ENCODE measurements at places on chromosomes 6 and 20.

DNA sequence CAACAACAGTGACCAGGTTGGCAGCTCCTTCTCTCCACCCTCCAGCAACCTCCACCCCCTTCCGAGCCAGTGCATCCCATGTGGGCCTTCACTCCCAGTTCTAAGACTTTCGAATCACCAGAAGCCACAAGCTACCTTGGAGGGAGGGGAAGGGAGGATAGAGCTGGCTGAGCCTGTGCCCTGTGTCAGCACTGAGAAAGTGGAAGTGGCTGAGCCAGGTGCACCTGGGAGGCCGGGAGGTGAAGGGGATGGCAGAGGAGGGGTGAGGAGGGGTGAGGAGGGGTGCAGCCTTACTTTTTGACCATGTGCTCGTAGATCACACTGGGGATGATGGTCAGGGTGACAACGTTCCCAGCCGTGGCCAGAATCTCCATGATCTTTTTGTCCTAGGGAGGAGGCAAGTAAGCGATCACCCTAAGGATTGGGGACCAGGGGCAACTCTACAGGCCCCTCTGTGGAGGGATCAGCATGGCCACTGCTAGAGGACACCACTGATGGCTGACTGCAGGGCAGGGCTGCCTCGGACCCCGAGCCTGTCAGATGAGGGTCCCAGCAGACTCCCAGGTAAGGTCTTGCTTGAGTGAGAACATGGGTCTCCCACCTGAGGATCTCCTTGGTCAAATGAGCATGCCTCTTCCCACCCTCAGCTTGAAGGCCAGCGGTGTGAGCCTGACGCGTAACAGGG is 18.3 kb downstream of the SDCBP2 start:
- DNase-seq, result no peak

GRCh38 chr20:8602389-8603116 is 466.3 kb upstream of the PLCB4 start:
- no peak for DNase-seq

DNA sequence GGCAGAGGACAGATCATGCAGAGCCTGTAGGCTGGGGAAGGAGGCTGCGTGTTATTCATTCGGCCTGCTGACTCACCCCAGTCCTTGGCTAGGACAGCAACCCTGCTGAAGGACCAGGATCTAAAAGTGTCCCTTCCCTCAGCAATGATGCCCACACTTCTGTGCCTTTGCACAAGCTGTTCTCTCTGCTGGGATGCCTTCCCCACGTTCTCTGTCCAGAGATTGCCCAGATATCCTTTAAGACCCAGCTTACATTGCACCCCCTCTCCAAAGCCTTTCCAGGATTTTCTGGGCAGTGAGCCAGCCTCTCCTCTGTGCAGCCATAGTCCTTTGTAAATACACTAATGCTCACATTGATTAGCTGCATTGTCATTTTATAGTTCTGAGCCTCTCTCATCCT is 99.3 kb upstream of the CHD6 start:
- DNase-seq, result no peak

- no peak for DNase-seq
Measured at GRCh38 chr6:70841112-70841511, 115.7 kb downstream of the B3GAT2 start.

- DNase-seq, result no peak
Measured at GRCh38 chr20:1450926-1451491, 15.6 kb downstream of the NSFL1C start.

GRCh38 chr20:24033151-24033550 is 44.6 kb upstream of the GGTLC1 start:
- DNase-seq, result peak; percentile 11

GRCh38 chr6:89940225-89941027 is 46.2 kb downstream of the GJA10 start:
- DNase-seq, result peak; percentile 47

DNA sequence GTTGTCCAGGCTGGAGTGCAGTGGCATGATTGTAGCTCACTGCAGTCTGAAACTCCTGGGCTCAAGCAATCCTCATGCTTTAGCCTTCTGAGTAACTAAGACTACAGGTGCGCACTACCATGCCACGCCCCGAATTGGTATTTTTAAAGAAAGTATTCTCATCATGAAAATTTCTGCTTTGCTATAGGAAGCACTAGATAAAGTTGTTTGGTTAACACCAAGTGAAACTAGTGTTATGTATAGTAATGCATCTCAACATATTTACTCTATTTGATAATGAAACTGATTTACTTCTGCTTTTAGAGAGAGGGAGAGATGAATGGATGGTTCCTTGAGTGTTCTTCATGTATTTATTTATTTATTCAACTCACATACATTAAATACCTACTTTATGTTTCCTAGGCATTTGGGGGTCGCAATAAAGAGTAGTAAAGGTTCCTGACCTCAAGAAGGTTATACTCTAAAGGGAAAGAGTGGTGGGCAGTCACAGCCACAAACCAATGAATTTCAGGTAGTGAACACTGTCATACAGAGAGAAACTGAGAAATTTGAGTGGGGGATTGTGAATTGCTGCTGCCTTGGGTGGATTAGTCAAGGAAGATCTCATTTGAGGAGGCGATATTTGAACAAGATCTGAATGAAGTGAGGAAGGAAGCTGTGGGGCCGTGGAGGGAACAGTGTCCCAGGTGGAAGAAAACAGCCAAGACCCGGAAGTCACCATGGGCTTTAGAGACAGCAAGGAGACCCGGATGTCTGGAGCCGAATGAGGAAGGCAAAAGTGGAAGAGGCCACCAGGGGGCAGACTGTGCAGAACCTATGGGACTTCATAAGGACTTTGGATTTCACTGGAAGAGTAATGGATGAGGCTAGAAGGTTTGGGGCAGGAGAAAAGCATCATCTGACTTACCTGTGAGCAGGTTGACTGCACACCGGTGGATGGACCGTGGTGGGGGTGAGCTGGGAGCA is 185.6 kb downstream of the TSHZ2 start:
- peak; percentile 49 for DNase-seq

DNA sequence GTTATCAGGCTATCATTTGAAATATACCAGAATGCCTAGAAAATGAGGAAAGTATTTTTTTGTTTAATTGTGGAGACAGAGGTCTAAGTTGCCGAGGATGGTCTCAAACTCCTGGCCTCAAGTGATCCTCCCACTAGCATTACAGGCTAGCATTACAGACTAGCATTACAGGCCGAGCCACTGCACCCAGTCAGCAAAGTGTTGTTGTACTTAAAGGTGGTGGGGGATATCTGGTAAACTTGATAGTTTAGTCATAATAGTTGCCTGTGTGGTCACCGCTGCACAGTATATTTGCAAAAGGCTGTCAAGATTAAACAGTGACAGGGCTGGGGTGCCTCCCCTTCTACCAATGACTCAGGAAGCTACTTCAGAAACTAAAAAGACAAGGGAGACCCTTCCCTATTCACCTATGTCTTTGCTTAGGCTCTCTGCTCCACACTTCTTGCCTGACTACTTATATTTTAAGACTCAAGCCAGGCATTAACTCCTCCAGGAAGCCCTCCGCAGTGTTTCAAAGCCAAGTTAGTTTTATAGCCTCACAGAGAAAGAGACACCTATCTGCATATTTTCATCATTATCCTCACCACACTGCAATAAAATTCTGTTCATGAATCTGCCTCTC is 3.1 kb upstream of the AKIRIN2 start:
- DNase-seq, result peak; percentile 44

GRCh38 chr6:15399641-15400470 is 154.0 kb downstream of the JARID2 start:
- no peak for DNase-seq

DNA sequence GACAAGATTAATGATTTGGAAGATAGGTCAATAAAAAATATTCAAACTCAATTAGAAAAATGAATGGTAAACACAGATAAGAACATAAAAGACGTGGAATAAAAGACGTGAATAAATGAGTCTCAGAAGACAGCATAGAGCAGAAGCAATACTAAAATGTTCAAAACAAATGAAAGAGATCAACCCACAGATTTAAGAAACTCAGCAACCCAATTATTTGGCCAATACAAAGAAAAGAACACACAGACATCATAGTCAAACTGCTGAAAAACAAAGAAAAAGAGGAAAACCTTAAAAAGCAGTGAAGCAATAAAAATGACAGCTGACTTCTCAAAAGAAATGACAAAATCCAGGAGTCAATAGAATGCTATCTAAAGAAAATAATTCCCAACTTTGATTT is 14.9 kb downstream of the TTI1 start:
- DNase-seq, result no peak

DNA sequence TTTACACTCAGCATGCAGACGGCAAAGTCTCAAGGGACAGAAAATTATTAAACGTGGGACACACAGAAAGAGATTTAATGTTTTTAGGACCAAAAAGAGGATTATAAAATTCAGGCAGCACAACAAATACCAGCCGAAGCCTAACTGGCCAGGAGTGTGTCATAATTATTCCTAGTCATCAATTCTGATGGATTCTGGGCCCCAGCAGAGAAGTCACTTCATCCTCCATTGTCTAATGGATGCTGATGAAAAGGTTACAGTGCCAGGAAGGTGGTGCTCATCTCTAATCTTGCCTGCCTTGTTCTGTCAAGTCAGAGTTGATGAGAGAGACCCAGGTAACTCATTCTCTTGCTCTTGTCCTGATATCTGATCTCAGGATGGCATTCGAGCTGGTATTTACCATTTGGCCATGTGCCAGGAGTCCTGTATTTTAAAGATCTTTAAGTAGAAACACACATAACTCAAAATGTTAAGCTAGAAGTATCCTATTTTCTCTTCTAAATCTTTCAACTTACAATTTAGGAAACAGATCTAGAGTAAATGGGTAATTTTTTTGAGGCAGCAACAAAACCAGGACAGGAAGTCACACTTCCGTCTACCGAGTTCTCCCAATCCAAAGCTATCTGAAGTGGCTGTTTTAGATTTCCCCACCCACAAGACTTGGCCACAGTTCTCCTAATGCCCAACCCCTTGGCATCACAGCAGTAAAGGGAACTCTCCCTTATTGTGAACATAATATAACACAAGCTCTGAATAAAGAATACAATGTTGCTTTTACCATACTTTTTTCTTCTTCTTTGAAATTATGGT is 50.0 kb downstream of the ADAT2 start:
- DNase-seq, result no peak

- no peak for DNase-seq
Measured at GRCh38 chr6:138957484-138957883, 30.6 kb downstream of the REPS1 start.

GRCh38 chr20:36497856-36498255 is 43.5 kb upstream of the MYL9 start:
- DNase-seq, result no peak

DNA sequence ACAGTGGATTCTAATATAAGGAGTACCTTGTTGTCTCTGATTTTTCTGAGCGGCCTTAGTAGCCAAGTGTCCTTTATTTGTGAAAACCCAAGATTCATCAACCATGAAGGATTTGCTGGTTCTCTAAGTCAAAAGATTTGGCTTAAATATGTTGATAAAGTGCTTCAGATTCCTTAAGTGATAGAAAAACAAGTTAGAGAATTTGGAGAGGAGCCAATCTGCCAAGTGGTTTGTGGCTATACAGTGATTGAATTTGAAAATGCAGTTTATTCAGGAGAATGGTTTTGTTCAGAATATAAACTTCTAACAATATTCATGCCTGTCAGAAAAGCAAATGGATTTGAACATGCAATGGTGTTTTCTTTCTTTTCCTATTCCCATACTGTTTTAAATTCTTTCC is 54.8 kb downstream of the CAP2 start:
- DNase-seq, result no peak

- DNase-seq, result no peak
Measured at GRCh38 chr20:46990017-46990595, 95.5 kb downstream of the EYA2 start.

DNA sequence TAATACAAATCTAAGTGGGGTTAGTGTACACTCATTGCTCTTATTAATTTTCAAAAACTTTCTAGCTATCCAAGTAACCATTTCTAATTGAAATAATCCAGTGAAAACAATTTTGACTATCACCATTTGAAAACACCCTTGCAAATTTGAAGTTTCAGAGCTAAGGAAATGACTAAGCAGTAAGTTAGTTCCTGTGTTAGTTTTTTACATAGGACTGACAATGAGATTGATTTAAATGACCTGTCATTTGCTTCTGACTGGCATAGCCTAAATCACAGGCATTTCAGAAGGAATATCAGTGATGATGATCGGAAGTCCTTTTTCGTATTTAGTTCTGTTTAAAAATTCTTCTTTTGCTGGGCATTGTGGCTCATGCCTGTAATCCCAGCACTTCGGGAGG is 27.0 kb downstream of the STK4 start:
- no peak for DNase-seq

- DNase-seq, result no peak
Measured at GRCh38 chr6:124356276-124356810, 552.7 kb downstream of the NKAIN2 start.

GRCh38 chr6:105793130-105793529 is 293.0 kb upstream of the PRDM1 start:
- DNase-seq, result no peak

DNA sequence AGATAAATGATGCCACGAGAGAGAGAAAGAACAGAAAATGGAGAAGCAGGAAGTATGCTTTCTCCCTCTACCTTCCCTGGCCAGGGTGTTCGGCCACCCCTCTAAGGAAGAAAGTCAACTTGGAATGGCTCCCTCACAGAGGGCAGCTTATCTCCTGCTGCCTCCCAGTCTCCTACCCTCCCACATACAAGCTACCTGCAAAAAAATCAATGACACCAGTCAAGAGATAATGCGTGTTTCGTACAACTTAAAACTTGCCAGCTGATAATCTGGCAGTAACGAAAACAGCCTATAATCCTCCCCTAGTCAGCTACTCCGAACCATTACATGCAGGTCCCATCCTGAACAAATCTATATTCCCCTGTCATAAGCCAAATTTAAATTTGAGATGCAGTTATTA is 61.7 kb downstream of the BTBD9 start:
- no peak for DNase-seq

- DNase-seq, result no peak
Measured at GRCh38 chr6:49257549-49257948, 205.5 kb downstream of the MMUT start.

DNA sequence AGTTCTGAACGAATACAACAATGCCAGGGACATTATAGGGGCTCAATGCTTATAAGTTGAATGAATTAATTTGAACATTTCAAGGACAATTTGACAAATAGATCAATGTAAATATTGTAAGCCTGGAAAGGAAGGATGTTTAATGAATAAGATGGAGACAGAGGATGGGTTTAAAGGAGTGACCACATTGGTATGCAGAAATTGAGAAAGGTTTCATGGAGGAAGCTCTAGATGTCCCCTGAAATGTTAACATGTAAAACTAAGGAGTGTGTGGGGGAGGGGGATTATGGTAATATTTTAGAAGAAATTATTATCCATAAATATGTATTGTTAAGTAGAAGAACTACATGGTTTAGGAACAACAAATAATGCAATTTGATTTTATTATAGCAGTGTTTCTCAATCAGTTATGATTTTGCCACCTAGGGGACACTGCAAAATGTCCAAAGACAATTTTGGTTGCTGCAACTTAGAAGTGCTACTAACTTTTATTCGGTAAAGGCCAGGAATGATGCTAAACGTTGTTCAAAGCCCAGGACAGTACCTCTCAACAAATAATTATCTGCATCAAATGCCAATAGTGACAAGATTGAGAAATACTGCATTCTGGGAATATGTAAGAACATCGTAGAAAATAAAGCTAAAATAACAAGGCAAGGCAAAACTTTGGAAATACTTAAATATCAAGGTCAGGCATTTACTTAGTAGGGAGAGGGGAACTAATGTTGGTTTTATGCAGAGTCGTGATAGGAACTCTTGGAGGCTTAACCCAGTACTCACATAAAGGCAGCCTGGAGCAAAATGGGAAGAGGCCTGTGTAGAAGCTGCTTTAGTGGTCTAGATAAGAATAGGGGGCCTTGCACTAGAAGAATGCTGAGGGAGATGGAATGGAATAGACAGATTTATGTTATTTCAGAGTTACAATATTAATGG is 686.9 kb upstream of the CITED2 start:
- no peak for DNase-seq

Measured in activated naive CD8-positive, alpha-beta T cell treated with anti-CD3 and anti-CD28 coated beads, Interleukin-2, amount 50 U/mL, for 24 hours (primary cell).